Thyroid gland (tissue), 4 donors: ENCODE measurements at places on chromosomes 12 and 14. TPM values are rescaled to one million over a fixed set of nuclear protein-coding genes. Genes with fewer than 3 reads are reported as not detected.

The CMTM5 gene
- not detected for total RNA-seq

The CCDC77 gene
- total RNA-seq = 12.4 TPM

The CACNA2D4 gene
- 1.7 TPM for total RNA-seq

The NTS gene
- not detected for total RNA-seq

The EPYC gene
- total RNA-seq = not detected

The MSRB3 gene
- total RNA-seq = 17.9 TPM

The FZD10 gene
- 3.5 TPM for total RNA-seq

The TAS2R43 gene
- 10.2 TPM for total RNA-seq

The EDDM3A gene
- total RNA-seq = not detected

The PTGER2 gene
- 1.6 TPM for total RNA-seq

The NPFF gene
- not detected for total RNA-seq
